Right cardiac atrium (tissue), 5 donors: ENCODE measurements at places on chromosomes 6 and 20. TPM values are rescaled to one million over a fixed set of nuclear protein-coding genes. Genes with fewer than 3 reads are reported as not detected.
A peak's percentile ranks its signal among the peaks of the same experiment; 100 is the strongest.

The RPL7L1 gene
- 38.7 TPM for polyA plus RNA-seq

The ABHD16B gene
- 0.54 TPM for polyA plus RNA-seq

The TMEM244 gene
- not detected for polyA plus RNA-seq

The CST4 gene
- polyA plus RNA-seq = not detected

The RIPPLY2 gene
- 0.45 TPM for polyA plus RNA-seq

GRCh38 chr6:168655462-168656152, 214.6 kb downstream of the SMOC2 start:
- DNase-seq = no peak

DNA sequence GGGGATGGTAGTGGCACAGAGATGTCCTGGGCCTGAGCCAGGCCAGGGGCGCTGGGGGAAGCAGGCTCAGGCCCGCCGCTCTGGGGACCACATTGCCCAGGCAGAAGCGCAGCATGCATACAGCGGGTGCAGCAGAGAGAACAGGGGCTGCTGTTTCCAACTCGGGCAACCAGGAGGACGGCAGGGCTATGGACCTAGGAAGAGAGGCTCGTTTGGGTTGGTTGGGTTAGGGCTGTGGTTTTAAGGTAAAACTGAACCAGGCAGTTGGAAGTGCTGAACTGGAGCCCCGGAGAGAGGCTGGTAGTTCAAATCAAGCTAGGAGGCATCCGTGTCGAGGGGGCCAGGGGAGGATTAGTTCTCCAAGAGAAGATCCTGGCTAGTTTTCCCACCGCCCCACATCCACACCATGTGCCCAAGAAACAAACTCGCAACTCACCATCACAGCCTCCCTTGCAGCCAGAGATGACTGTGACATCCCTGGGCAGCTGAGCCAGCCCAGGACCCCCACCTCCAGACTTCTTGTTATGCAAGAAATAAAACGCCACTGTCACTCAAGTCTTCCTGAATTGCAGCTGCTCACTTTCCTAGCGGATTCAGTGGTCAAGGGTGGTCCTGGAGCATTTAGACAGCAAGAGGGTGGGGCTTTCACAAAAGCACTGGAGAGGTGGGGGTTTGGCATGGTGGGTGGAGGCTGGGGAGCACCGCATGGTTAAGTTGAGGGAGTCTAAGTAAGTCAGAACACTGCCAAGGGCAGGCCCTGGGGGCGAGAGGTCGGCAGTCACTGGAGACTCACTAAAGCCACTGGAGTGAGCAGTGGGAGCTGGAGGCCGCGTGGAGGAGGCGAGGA, 161.2 kb downstream of the GRM4 start:
- DNase-seq = no peak

- no peak for DNase-seq
These were observed 3.4 kb upstream of the FAM110A start for GRCh38 chr20:830011-830521.

- DNase-seq = no peak
These were observed 31.5 kb upstream of the RHAG start for GRCh38 chr6:49668083-49668511.

DNA sequence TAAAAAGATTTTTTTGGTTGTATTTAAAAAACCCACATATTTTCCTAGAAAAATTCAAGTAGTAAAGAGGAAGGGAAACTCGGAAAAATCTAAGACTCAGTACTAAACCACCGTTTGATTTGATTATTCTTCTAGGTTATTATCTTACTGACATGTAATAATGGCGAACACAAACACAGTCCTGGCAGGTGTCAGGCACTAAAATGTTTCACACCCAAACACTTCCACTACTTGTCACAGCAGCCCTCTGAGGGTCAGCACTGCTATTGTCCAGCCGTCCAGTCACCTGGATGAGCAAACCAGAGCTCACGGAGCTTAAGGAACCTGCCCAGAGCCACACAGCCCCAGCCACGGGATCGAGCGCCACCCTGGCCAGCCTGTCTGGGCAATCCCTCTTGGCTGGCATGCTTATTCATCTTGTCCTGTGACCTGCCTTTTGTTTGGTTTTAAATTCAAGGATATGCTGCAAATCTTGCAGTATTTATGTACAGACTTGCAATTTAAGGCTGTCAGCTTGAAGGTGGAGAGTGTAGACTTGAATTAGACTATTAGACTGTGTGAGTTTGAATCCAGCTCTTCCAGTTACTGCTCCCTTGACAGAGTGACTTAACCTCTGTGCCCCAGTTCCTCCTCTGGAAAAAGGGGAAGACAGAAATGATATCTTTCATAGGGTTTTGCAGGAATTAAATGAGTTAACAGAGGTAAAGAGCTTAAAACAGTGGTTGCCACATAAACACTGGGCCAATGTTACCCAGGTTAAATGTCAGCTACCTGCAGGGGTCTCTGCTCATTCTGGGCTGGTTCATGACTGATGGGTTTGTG, 82.2 kb downstream of the CDYL start:
- no peak for DNase-seq

- peak; percentile 90 for DNase-seq
These were observed 122.8 kb downstream of the ALDH8A1 start for GRCh38 chr6:134826889-134827737.

GRCh38 chr6:77502981-77503380, 39.7 kb upstream of the HTR1B start:
- DNase-seq = no peak

- DNase-seq = no peak
These were observed at the start of gene ERVFRD-1 for GRCh38 chr6:11110921-11111768. TSS of gene ERVFRD-1 (minus strand) at chr6:11111725. CDS start at chr6:11105310, 6,415 bp downstream.

DNA sequence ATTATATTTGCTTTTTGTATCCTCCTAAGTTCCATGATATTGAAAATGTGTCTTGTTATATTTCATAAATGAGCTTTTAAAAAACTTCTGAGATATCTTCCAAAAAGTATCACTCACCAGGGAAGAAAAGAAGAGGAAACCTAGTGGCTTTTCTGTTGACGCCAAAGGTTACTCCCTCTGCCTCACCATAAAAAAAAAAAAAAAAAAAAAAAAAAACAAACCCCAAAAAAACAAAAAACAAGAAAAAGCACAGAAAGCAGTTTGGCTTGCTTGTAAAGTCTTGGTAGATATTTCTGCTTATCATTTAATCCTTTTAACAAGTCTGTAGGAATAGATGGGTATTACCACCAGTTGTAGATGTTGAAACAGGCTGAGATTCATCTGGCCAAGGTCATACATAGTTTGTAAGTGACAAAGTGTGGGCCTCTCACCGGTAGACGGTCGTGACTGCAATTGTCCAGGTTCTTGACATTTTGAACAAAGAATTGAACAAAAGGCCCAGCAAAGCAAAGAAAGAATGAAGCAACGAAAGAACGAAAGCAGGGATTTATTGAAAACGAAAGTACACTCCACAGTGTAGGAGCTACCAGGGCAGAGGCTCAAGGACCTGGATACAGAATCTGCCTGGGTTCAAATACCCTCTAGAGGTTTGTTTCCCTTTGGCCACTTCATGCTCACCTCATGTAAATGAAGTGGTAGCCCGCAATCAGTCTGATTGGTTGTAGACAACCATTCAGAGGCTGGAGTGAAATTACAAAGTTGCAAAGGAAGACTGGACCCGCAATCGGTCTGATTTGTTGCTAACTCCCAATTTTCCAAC, 11.6 kb upstream of the ELOVL5 start:
- DNase-seq = no peak
